Hematopoietic multipotent progenitor cell treated with erythropoietin and hydrocortisone succinate and interleukin-3 and kit ligand, for 17 days (in vitro differentiated cells): ENCODE measurements at places on chromosomes 2 and 18.

- no peak for DNase-seq
These were observed 2.4 kb downstream of the FARP2 start for GRCh38 chr2:241358470-241358869.

DNA sequence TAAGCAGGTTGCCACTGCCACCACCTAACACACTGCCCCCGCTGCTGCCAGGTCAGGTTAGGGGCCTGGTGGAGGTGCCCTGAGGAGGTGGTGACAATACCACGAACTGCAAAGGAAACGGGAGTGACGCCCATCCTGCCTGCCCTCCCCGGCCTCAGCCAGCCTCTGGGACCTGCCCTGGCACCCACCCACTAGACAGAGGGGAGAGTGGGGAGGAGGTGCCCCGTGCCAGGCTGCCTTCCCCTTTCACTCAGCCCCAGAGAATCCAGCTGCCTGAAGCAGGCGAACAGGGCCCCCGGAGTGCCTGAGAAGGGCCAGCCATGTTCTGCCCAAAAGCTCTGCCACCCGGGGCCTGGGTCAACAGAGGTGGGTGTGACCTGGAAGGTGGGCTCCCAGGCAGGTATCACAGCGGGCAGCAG, 44.5 kb upstream of the FOSL2 start:
- DNase-seq, result no peak

DNA sequence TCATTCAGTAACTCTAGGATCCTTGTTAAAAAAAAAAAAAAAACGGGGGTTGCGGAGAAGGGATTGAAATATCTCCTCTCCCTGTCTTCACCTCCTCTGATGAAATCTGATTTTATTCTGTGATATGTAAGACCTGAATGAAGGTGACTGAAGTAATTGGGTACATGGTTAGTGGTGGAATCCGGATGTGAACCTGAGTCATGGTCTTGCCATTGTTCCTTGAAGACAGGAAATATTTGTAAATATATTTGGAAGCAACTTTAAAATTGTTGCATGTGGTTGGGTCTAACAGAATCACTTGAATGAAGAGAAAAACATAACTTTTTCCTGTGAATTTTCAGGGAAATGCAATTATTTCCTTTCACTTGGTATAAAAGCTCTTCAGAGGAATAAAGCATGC, 3.0 kb upstream of the IL1A start:
- DNase-seq, result no peak

DNA sequence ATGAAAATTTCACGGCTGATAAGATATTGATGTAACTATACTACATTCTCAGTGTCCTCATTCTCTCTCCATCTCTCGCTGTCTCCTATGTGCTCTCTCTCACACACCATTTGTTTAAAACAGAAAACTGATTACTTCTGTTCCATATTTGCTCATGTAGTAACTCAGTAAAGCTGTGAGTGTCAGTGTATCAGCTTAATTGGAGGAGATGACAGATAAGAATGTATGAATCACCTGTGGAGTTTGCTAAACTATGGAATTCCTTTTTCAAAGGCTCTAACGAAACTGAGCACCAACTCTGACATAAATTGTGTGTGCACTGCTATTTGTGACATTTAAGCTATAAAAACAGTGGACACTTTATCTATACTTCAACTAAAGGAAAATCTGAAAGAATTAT, 1080.0 kb downstream of the DSC3 start:
- DNase-seq, result no peak

- no peak for DNase-seq
These were observed 39.4 kb downstream of the CLIP4 start for GRCh38 chr2:29154610-29155009.

DNA sequence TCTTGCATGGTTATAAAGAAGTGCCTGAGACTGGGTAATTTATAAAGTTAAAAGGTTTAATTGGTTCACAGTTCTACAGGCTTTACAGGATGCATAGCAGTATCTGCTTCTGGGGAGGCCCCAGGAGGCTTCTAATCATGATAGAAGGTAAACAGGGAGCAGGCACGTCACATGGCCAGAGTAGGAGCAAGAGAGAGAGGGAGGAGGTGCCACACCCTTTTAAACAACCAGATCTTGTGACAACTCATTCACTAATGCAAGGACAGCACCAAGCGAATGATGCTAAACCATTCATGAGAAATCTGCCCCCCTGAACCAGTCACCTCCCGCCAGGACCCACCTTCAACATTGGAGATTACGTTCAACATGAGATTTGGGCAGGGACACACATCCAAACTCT, 141.1 kb downstream of the EN1 start:
- DNase-seq, result no peak

- no peak for DNase-seq
These were observed 113.9 kb downstream of the INO80D start for GRCh38 chr2:205972113-205972512.
